CD4-positive, alpha-beta T cell (primary cell): ENCODE measurements at places on chromosomes 6 and 20.
A peak's percentile ranks its signal among the peaks of the same experiment; 100 is the strongest.

- DNase-seq = peak; percentile 18
These were observed 71.4 kb upstream of the PBOV1 start for GRCh38 chr6:138289739-138290138.

DNA sequence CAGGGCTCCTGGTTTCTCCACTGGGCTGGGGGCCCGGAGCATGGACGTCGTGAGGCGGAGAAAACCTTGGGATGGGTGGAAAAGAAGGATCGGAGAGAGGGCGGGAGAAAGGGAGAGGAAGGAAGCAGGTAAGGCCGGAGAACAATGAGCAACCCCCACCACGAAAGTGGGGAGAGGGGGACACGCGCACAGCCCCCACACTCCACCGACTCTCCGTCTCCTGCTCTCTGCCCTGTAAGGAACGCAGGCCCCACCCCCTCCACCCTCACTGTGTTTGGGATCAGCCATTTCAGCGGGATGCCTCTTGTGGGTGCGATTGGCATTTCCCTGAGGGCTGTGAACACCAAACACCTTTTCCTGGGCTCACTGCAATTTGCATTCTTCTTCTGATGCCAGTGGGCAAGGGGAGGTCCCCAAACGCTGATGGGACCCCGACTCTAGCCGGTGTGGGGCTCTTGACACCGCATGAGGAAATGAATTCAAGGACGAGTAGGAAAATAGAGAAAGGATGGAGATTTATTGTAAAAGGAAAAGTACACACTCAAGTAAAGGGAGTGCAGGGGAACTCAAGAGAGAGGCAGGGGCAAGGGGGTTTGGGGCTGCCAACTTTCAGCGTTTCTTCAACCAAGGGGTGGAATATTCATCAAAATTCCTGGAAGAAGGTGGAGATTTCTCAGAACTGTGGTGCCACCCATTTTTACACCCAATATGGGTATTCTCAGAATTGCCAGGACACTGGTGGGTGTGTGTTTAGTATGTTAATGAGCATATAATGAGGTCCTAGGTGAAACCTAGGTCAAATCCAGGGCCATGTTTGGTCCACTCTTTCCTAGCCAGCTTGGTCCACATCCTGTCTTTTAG lies 13.1 kb upstream of the RAET1L start:
- DNase-seq = no peak

GRCh38 chr20:25058051-25058846 lies at the start of gene ACSS1:
TSS of gene ACSS1 (minus strand) at chr20:25058139. CDS start at chr20:25058102, 37 bp downstream.
- DNase-seq = peak; percentile 90

DNA sequence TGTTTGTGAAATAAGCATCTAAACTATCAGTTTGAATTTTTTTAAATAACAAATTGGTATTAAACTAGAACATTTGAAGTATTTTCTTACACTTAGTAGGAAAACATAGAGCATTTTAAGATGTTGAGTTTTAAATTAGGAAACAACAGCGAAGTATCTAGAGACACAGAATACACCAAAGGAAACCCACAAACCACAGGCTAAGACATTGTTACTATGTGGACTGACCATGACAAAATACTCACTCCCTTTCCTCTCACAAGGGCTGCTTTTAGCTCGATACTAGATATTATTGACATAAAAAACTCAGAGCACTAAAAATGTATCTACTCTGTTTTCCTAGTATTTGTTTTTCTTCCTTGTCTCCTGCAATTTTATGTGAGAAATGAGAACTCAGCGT lies 266.0 kb upstream of the CITED2 start:
- DNase-seq = no peak

DNA sequence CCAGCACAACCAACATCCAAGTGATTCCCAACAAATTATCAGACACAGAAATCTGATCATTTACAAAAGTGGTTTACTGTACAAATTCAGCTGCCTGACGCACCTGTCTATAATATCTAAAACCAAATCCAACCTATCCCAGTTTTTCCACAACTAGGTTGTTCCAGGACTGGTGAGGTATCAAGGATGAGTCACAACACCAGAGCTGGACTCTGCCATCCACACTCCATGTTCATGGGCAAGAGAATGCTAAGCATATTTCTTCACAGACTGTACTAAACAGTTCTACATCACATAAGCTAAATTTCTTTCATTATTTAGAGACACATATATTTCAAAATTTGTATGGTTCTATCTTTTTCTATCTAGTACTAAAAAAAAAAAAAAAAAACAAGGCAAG lies 141.6 kb downstream of the BTBD9 start:
- no peak for DNase-seq

DNA sequence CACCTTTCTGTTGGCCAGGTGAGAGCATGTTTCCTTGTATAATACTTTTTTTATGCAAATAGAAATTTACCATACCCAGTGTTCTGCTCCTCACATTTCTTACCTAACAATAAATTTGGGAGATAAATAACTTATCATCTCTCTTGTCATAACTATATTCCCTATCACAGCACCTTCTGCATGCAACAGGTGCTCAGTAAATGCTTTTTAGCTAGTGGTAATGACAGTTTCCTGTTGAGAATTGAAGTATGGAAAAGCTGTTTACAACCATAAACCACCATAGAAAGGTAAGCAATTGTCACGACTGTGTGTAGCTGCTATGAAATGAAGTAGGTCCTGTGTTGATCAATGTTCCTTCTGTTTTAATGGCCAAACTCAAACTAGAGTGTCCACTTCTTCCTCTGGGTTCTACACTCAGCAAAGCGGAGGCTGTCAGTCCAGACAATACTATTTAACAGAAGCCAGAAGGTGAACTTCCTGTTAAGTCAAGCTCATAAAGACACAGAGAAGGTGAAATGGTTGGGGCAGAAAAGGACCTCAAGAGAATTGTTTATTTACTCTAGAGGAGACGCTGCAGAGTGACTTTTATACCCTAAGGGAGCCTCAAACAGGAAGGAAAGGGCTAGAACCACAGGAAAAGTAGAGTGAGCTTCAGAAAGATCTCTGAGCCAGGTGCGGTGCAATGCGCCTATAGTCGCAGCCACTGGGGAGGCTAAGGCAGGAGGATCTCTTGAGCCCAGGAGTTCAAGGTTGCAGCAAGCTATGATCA lies 84.0 kb upstream of the SLC22A16 start:
- DNase-seq = peak; percentile 65

DNA sequence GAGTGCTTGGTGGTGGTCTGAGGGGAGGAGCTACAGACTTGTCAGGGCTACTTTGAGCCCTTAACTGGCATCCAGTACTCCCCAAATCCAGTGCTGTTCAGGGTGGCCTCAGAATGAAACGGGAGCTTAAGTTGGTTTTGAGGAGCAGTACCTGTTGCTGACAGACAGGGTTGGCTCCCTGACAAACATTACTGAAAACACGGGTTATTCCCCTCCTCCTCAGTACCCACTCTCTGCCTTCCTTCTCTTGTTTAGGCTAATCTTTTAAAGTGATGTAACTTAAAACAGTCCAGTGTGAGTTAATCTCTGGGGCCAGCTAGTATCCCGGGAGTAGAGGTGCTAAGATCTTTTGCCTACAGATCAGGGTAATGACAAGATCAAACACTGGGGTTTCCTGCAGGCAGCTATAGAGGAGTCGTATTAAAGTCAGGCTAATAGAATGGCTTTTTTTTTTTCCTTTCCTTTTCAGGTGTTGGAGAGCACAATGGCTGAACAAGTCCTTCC lies 3.7 kb downstream of the TNFAIP3 start:
- DNase-seq = peak; percentile 80

- peak; percentile 62 for DNase-seq
These were observed 537 bp downstream of the PPIL4 start for GRCh38 chr6:149545258-149545753.

GRCh38 chr6:148885925-148886845 lies 139.4 kb downstream of the UST start:
- DNase-seq = no peak

GRCh38 chr6:145600299-145600698 lies 135.0 kb downstream of the EPM2A start:
- DNase-seq = no peak

DNA sequence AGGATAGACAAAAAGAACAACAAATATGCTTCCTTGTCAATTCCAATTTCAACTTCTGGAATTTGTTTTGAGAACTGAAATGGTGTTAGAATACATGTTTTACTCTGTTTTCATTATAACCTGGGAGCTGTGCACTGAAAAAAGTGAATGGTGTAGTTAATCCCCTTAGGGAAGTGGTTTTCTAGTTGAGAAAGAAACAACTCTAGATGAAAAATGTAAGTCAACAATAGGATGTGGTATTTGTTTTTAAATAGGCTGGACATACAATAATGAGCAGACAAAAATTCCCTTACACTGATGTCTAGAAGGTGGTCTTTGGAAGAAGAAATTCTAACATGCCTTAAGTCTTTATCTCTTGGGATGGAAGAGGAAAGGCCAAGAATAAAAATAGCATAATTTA lies 59.9 kb upstream of the TINAG start:
- no peak for DNase-seq

- no peak for DNase-seq
These were observed 226.3 kb upstream of the KCNG1 start for GRCh38 chr20:51249215-51249614.

DNA sequence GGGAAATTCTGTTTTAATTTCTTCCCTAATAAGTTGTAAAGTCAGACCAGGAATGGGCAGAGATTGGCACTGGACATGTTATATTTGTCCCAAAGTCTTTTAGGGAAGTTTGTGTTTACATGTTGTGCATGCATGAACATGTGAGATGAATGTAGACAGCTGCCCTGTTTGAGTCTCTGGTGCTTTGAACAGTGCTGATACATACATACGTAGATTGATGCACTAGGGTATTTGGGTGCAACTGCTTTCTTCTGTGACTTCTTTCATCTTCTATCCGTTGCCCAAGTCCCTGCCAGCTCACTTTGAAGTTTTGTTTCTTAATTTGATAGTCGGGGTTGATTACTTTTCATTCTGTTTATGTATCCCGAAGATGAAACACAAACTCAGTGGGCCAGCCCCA lies 200.6 kb downstream of the DTNBP1 start:
- DNase-seq = no peak

GRCh38 chr6:16712931-16713484 lies 48.3 kb downstream of the ATXN1 start:
- DNase-seq = no peak

- no peak for DNase-seq
These were observed 75.0 kb upstream of the EZR start for GRCh38 chr6:158894193-158894592.

DNA sequence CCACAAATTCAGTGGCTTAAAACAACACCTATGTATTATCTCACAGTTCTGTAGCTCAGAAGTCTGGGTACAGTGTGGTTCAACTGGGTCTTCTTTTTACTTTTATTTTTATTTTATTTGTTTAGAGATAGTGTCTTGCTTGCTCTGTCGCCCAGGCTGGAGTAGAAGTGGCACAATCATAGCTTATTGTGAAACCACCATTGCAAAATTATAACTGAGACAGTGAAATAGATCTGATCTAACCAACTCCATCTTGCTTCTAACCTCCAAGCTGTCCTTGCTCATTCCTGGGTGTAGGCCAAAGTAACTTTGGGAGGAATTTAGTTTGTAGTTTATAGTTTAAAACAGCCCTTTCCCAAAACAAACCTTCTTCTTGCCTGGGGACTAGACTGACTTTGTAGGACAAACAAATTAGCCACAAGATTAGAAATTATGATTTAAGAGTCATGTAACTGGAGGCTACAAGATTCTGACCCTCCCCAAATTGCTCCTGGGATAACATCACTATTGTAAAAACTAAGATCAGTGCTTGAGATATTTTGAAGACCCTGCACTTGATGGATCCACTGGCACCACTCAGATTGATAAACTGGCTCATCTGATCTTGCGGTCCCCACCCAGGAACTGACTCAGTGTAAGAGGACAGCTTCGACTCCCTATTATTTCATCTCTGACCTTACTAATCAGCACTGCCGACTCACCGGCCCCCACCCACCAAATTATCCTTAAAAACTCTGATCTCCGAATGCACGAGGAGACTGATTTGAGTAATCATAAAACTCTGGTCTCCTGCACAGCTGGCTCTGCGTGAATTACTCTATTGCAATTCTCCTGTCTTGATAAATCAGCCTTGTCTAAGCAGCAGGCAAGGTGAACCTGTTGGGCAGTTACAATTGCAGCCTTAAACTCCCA lies 193.4 kb upstream of the CDYL start:
- no peak for DNase-seq

- no peak for DNase-seq
These were observed 37.4 kb downstream of the ATXN1 start for GRCh38 chr6:16723826-16724225.

DNA sequence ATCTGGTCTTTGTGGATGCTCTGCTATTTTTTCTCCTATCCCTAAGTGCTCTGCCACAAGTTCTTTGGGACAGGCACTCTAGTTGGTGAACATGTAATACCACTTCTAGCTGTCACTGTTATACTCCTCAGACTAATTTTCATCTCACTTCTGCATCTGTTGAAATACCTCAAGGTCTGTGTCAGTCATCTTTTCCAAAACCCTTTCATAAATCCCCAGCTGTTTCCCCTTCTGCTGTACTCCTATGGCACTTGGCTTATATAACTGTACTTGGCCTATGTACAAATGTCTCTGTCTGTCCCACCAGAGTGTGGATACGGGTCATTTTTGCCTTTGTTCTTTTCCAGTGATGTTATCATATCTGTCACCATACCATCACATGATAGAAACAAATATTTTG lies 124.2 kb downstream of the FHL5 start:
- no peak for DNase-seq

- no peak for DNase-seq
These were observed 250.9 kb upstream of the CITED2 start for GRCh38 chr6:139625081-139625939.

DNA sequence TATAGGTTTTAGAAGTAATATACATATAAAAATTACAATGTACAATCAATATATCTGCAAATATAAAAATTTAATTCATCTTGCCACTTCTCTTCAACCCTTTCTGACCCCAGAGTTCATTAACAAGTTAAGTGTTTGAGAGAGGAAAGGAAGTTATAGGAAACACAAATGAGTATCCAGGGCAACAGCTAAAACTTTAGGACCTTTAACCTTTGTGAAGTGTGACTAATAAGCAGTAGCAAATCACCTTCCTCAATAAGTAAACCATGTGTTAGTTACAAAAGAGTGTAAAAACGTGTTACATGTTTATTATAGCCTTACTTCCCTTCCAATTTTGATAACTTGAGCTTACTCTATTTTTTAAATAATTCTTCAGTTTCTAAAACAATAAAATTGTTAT lies 73.4 kb upstream of the SIM1 start:
- no peak for DNase-seq

DNA sequence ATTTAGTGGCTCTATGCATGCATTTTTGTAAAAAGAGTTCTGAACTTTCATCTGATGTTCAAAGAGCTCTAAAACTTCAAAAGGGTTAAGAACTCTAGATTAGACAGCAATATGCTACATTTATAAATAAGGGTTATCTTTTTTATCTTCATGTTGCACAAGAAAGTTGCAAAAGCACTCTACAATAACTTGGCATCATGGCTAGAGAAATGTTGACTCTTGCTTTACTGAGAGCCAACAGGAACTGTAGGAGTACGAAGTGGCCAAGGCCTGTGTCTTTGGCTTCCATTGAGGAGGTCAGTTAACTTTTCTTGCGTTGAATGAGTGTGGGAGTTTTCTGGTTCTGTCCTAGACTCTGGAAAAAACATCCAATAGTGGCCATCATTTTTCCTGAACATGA lies 516.9 kb downstream of the TFAP2B start:
- DNase-seq = no peak

- no peak for DNase-seq
These were observed 125.3 kb downstream of the FOXO3 start for GRCh38 chr6:108685970-108686369.

- DNase-seq = no peak
These were observed 227.1 kb downstream of the ANKRD60 start for GRCh38 chr20:58001381-58001780.

GRCh38 chr6:123869334-123869733 lies 65.7 kb downstream of the NKAIN2 start:
- no peak for DNase-seq

GRCh38 chr6:9461188-9461587 lies 953.7 kb downstream of the TFAP2A start:
- no peak for DNase-seq
